GOT3 (cell line): ENCODE measurements at places on chromosomes 4 and X.

DNA sequence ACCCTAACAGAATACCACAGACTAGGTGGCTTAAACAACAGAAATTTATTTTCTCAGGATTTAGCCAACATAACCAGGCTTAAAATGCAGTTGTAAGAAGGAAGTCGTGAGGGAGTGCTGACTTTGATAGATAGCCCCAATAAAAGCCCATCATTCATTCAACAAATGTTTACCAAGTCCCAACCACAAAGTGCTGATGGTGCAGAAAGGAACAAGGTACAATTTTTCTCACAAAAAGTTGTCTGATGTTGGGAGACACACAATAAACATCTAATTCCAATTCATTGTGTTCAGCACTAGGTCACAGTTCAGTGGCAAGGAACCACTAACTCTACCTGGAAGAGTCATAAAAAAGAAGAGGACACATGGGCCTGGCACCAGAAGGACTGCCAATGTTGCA lies 42.2 kb downstream of the AKAP4 start:
- no peak for DNase-seq

- DNase-seq = no peak
Measured at GRCh38 chrX:84729408-84729807, 227.2 kb upstream of the HDX start.

DNA sequence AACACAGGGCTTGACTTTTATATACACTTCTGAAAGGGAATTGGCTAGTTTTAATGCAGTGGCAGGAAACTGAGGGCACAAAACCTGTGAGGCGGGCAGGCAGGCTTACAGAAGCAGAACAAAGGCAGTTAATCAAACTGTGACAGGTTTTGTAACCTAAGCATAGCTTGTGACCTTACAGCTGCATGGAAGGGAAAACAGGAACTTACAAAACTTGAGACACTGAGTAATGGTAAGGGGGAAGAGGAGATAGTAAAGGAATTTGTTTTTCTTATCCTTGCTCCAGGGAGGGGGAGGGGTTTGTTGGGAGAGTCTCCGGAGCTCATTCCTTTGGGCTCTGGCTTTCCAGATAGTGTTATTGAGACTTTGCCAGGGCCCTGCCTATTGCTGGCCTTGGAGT lies 55.6 kb downstream of the SLITRK4 start:
- DNase-seq = no peak

DNA sequence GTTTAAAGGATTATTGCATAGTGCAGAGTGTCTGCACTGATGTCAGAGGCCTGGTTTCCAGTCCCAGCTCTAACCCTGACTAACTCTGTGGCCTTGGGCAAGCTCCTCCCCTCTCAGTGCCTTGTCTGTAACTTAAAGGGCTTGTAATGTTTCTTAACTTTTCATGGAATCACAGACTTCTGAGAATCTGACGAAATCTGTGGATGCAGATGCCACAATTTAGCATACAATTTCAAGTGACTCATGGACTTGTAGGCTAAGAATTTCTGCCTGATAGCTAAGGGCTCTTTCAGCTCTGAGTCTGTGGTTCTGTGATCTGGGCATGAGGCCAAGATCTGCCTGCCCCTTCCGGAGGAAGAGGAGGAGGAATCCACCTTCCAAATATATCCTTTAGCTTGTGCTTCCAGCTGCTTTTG lies 236.9 kb downstream of the AR start:
- no peak for DNase-seq

GRCh38 chr4:155271557-155271956 lies 63.1 kb downstream of the NPY2R start:
- DNase-seq = no peak

GRCh38 chr4:6085691-6086628 lies 67.7 kb upstream of the C4orf50 start:
- DNase-seq = no peak

GRCh38 chr4:64883087-64883807 lies 474.0 kb upstream of the TECRL start:
- DNase-seq = no peak

GRCh38 chr4:24211856-24212255 lies 322.0 kb upstream of the PPARGC1A start:
- no peak for DNase-seq

DNA sequence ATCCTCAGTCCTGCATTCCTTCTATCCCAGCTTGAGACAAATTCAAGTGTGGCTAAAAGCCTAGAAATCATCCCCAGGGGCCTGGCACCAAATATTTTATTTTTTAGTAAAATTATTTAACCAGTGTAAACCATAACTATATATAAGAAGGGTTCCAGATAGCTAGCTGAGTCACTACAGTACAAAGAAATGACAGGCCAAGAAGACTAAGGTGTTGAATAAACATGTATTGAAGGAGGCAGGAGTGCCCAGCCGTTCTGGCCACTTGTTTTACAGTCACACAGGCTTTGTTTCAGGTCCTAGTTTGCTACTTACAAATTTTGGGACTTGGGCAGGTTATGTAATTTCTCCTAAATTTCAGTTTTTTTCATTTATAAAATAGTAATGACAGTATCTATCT lies 225.9 kb upstream of the PITX2 start:
- DNase-seq = no peak

DNA sequence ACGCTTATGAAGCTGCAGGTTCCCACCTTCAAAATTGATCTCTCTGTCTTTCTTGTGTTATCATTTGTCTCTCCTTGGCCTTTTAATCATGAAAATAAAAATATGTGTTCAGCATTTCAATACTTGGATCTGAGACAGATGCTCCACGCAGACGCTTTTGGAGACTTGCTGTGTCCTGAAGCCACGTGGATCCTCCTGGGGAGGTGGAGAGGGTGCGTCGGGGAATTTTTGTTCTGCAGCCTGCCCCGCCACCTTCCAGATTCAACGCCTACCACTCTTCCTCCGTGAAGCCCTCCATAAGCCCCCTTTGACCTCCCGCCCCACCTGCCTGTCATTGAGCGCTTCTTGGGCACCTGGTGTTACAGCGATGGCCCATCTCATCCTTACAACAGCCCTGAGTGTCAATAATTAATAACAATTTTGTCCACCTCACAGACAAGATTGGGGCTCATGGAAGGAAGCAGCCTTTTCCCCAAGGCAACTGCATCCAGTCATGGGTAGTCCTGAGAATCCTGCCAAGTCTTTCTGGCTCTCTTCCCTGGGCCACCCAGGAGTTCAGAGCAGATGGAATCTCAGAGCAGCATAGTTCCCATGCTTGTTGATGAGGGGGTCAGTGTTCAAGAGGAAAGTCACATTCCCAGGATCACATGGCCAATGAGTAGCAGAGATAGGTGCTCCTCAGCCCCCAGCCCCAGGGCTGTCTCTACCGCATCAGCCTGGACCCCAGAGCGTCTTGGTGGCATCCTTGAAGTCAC lies 172.6 kb upstream of the PSAPL1 start:
- DNase-seq = no peak

DNA sequence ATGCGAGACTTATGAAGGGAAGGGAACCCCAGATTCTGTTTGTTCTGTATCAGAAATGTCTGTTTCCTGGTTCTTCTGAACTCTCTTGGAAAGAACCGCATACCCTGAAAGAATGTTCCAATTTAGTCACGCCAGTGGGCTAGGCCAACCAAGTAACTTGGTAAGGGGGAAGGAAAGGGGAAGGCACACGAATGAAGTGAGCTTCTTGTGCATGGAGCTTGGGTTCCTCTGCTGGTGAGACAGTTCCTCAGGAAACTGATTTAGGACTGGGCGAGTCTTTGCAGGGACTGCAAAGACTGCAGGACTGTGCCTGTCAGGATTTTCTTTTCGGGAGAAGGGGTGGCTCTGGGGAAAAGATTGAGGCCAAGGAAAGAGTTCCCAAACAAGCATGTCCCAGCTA lies 35.6 kb downstream of the FRMPD3 start:
- no peak for DNase-seq

GRCh38 chr4:49000806-49001205 lies 14.7 kb downstream of the CWH43 start:
- no peak for DNase-seq

DNA sequence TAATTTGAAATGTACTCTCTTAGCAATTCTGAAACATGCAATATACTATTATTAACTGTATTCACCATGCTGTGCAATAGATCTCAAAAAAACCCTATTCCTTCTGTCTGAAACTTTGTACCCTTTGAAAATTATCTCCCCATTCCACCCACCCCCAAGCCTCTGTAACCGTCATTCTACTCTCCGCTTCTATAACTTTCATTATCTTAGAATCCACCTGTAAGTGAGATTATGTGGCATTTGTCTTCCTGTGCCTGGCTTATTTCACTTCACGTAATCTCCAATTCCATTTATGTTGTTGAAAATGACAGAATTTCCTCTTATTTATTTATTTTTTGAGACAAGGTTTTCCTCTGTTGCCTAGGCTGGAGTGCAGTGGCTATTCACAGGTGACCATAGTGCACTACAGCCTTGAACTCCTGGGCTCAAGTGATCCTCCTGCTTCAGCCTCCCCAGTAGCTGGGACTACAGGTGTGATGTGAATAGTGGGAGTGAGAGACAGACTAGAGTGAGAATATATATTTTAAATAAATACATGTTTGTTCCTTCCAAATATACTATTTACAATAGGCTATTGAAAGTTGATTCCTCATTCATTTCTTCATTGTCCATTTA lies 30.5 kb downstream of the VSIG4 start:
- no peak for DNase-seq

DNA sequence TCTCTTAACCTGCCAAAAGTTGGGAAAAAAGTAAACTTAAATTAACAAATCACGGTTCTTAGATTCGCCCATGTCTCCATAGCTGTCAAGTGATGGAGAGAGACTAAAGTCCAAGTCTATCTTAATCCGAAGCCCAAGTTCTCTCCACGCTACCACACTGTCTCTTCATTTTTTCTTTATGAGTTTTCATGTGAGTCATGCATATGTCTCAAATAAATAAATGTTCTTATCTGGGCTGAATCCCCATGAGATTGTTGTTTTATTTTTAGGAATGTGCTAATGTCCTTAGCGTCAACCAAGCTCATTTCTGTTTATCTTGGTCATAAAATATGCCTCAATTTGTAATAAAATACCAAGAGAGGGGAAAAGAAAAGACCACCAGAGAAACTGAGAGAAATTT lies 169.3 kb downstream of the RCHY1 start:
- DNase-seq = no peak

GRCh38 chrX:101370888-101371504 lies 15.0 kb downstream of the BTK start:
- no peak for DNase-seq

GRCh38 chrX:124346117-124346876 lies at the start of gene SH2D1A:
SH2D1A (plus strand) TSS chrX:124346563; CDS start chrX:124346643, 80 bp downstream.
- DNase-seq = no peak

DNA sequence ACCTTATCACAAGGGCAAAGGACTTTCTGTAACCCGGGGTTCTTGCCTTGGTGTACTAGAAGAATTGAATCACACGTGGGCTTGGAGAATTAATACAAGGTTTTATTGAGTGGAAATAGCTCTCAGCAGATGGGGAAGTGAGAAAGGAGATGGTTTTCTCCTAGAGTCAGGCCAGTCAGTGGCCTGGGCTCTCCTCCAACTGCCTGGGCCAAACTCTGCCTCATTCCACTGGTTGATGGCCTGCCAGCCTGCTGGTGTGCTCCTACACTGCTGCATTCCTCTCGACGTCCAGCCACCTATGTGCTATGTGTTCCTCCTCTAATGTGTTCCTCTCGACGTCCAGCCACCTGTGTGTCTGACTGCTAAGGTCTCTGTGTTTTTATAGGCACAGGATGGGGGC lies 35.3 kb upstream of the SPIN2A start:
- no peak for DNase-seq
